CD4-positive, CD25-positive, alpha-beta regulatory T cell (primary cell): ENCODE measurements at places on chromosomes 7 and 10. TPM values are rescaled to one million over a fixed set of nuclear protein-coding genes. Genes with fewer than 3 reads are reported as not detected.

DNA sequence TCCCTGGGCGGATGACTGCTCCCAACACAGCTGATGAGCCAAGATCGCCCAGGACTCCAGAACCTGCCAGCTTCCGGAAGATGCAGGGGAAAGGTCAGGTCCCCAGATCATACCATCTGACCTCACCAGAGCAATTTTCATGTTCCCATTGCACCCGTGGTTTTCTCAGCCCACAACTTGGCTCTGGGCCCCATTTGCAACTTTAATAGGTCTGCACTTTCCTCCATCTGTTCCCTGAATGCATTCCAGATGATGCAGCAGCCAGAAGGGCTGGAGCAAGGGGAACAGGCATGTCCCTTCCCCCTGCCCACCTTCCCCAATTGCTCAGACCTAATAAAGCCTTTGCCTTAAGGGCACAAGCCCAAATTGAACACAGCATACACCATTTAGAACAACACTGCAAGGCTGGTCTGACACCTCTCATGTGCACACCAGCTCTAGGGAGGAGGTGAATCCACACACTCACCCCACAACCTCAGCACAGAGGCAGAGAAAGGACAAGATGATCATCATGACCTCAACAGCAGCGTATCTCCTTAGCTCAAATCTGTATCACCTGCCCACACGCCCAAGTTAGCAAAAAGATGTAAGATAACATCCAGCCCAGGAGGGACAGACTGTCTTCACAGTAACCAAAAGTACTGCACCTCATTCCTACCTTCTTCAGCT is 87.5 kb downstream of the PLXNA4 start:
- DNase-seq: no peak

BMPER gene
- polyA plus RNA-seq: not detected

DNA sequence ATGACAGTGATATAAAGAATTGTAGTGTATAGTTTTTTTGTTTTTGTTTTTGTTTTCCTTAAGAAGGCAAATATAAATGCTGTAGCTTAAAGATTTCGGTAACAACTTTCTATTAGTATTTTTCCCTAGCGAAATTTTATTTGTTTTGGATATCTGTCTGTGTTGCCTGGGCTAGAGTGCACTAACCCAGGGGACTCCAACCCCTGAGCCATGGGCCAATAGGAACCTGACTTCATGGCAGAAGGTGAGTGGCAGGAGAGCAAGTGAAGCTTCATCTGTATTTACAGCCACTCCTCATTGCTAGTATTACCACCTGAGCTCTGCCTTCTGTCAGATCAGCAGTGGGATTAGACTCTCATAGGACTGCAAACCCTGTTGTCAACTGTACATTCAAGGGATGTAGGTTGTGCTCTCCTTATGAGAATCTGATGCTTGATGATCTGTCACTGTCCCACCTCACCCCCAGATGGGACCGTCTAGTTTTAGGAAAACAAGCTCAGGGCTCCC is 65.4 kb upstream of the CCAR1 start:
- no peak for DNase-seq

- DNase-seq: peak; percentile 2
These were observed 6.1 kb upstream of the MYOZ1 start for GRCh38 chr10:73647211-73647874.

NME8 gene
- polyA plus RNA-seq: not detected

GRCh38 chr10:58385784-58386112 is 538 bp downstream of the TFAM start:
- no peak for DNase-seq

GRCh38 chr7:11120068-11120664 is 146.5 kb downstream of the PHF14 start:
- DNase-seq: no peak

DNA sequence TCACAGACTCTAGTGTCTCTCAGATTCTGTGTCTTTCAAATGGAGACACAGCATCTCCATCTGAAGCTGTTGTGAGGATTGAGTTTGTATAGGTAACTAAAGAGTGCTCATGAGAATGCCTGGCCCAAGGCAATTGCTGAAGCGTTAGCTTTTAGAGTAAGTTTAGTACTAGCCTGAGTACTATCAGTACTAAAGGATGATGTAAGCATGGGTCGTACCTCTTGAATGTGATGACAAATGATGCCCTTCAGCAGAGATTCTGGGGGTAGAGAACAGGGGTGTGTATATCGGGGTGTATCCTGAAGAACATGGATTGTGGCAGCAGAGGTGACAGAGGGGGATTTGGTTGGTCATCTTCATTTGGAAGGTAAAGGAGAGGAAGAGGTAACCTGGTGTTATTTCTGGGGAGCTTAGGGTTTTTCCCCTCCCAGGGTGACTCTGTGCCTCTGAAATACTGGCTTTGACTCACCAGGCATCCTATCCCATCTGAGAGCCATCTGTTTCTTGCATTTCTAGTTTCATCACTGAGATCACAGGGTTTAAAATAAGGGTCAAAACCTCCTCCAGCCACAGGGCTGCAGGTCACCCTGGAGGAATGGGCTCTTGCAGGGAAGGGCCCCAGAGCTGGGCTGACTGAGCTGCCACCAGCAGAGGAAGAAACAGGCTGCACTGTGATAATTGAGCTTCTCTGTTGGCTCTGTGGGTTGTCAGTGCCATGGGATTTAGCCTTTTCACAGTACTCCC is 756.0 kb downstream of the KCNMA1 start:
- DNase-seq: no peak

TECTB gene
- polyA plus RNA-seq: not detected

DNA sequence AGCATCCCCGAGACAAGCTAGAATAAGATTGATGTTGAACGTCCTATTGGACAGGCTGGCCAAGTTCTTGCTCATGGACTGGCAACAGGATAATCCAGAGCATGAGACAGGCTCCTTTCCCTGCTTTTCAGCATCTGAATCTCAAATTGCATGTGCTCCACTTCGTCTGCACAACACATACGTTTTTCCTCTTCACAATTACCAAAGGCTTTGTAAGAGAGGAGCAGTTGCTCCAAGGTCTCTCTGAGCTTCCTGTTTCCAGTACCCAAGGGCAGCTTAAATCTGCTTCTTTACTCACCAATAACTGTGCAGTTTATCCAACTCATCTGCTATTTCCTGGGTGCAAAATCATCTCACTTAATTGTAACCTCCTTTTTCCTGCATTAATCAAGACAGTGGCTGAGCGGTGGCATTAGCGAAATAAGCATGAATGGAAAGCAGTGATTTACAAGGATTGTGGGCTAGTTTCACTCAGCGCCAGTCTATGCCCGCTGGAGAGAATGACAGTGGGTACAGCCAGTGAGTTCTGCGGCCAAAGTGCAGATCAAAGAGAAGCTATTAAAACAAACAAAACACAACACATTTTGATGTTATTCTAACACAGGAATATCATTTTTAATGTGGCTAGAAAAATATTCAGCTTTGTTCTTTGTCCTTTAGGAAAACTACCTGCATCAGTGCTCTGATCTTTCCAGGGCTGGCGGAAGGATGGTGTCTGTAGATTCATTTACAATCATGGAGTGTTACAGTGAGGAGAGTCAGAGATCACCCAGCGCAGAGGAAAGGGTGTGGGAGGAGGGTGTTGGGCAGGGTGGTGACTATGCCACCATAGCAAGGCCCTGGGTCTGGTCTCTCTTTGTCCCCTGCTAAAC is 79.8 kb downstream of the CHN2 start:
- no peak for DNase-seq

GRCh38 chr10:77531441-77532001 is 106.1 kb downstream of the KCNMA1 start:
- no peak for DNase-seq

METTL27 gene
- polyA plus RNA-seq: 2.1 TPM

DNA sequence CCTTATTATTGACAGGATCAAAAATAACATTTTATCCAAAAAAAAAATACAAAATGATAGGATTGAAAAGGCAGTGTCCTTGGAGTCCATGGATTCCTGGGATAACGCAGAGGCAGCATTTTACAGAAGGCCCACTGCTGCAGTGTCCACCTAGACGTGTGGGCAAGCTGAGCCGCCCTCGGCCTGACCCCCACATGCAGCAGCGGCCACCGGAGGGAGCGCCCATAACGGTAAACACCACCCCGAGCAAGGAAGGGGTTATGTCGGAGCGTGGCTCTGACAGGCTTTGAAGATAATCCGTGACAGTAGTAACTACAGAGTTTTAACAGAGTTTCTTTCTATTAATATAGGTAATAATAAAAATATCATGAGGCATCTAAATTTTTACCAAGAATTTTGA is 45.3 kb upstream of the PITRM1 start:
- no peak for DNase-seq

DNA sequence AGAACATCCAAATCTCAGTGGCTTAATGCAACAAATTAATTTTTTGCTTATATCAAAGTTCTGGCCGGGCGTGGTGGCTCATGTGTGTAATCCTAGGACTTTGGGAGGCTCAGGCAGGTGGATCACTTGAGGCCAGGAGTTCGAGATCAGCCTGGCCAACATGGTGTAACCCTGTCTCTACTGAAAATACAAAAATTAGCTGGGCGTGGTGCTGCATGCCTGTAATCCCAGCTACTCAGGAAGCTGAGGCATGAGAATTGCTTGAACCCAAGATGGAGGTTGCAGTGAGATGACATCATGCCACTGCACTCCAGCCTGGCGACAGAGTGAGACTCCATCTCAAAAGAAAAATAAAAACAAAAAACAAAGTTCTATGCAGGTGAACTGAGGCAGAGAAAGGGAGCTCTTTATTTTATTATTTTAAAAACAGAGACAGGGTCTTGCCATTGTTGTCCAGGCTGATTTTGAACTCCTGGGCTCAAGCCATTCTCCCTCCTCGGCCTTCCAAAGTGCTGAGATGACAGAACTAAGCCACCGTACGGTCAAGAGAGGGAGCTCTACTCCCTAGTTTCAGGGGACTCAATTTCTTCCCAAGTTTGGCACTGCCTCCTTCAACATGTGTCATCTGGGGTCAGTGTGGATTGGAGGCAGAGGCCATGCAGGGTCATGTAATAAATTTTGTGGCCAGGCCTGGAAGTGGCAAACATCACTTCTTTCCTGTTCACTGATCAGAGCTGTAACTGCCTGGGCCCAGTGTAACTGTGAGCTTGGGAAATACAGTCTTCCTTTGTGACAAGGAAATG is 2.4 kb downstream of the ADCK2 start:
- DNase-seq: no peak

DNA sequence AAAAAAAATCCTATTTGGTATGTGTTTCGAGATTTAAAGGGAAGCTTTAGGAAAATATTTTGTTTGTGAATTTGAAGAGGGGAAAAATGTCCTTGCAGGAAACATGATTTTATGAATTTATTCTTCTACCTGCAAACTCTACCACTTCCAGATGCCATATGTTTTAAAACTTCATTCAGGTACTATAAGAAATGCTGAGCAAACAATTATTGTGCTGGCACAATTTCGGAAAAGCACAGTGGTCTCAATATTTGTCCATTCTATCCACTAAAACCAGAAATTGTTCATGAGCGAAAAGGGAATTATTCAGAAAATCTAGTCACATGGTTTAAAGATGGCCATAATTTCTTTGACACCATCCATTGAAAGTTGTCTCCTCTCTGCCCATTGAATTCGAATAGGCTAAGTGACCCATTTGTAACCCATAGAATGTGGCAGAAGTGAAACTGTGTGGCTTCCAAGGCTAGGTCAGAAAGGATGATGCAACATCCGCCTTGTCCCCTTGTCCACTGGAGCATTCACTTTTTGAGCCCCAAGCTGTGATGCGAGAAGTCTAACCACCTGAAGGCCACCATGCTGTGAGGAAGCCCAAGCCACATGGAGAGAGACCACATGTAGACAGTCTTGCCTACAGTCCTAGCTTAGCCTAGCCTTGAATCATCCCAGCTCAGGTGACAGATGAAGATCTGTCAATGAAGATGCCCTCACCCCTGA is 189.8 kb upstream of the PRKCQ start:
- DNase-seq: no peak

DNA sequence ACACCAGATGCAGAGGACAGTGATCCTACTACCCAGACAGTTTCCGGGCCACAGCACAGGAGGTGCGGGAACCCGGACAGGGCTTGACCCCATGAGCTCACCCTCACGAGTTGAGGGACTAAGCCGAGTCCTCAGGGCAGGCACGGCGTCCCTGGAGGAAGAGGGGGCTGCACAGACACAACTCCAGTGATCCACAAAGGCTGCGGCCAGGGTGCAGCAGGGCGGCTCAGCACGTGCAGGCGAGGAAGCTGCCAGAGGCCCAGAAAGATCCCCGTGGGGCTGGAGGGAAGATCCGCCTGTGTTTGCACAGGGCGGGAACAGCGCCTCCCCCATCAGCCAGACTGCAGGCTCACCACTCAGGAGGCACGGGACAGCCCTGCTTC is 45.9 kb upstream of the TMEM72 start:
- no peak for DNase-seq

- peak; percentile 9 for DNase-seq
These were observed 102.4 kb downstream of the SEMA3A start for GRCh38 chr7:84092207-84092606.

DNA sequence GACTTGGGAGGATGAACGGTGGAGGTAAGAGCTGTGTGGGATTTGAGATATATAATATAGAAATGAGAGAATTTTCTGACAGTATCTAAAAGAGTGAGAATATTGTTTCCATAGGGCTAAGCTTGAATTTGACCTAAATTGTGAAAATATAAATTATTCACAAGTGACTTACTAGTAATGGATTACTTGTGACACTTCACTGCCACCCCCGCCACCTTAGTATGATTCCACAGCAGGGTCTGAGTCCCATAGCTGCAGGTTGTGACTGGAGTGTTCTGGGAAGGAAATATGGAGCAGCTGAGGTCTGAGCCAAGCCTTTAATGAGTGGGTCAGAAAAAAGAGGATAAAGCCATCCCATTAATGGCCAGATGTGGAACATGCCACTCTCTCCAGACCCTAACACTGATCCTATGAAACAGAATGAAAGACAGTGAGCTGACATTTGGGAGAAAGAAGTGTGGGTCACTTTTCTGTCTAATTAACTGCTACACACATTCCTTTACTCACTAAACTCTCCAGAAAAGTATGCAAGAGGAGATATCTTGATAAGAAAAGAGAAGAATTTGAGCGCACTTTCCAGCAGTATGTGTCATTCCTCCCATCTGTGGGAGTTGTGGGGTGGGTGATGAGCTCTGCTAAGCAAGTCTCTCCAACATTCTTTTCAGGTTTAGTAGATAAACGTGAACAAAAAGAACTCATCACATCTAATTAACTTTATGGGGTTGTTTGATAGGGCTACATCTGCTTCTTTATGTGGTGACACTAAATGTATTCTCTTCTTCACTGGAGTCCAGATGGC is 1193.4 kb downstream of the SORCS3 start:
- no peak for DNase-seq

TMEM178B gene
- not detected for polyA plus RNA-seq

- no peak for DNase-seq
These were observed 42.7 kb downstream of the TMEM26 start for GRCh38 chr10:61410353-61411070.

DNA sequence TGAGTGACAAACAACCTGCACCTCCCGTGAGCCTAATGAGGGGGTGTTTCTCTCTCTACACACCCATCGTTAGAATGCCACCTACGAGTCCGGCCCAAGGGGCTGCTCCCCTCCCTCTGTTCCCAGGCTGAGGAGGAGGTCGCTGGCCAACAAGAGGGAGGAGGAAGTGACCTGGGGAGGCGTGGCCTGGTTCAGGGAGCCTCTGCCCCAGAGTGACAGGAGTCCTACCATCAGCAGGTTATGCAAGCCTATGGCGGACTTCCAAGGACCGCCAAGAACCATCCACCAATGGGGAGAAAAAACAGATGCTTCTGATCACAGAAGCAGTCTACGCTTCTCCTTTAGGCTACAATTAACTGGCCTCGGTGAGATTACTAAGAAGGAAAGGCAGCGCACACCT is 12.3 kb upstream of the EGFR start:
- no peak for DNase-seq

GRCh38 chr10:60069311-60069710 is 163.0 kb upstream of the CCDC6 start:
- no peak for DNase-seq

- peak; percentile 16 for DNase-seq
These were observed 62.3 kb upstream of the LBX1 start for GRCh38 chr10:101291331-101292193.

GNAT3 gene
- polyA plus RNA-seq: not detected
